ENCODE measurements at places on chromosomes 6 and 20.

- no peak for DNase-seq
Observed at GRCh38 chr6:84798257-84798656, 33.9 kb upstream of the TBX18 start.

- no peak for DNase-seq
Observed at GRCh38 chr6:160278786-160279310, 20.2 kb upstream of the SLC22A2 start.

- DNase-seq: no peak
Observed at GRCh38 chr6:33983109-33983716, 162.7 kb downstream of the GRM4 start.

- DNase-seq: no peak
Observed at GRCh38 chr20:62557999-62558408, 82.2 kb upstream of the GATA5 start.

- DNase-seq: no peak
Observed at GRCh38 chr6:69732045-69732444, 64.8 kb downstream of the LMBRD1 start.

DNA sequence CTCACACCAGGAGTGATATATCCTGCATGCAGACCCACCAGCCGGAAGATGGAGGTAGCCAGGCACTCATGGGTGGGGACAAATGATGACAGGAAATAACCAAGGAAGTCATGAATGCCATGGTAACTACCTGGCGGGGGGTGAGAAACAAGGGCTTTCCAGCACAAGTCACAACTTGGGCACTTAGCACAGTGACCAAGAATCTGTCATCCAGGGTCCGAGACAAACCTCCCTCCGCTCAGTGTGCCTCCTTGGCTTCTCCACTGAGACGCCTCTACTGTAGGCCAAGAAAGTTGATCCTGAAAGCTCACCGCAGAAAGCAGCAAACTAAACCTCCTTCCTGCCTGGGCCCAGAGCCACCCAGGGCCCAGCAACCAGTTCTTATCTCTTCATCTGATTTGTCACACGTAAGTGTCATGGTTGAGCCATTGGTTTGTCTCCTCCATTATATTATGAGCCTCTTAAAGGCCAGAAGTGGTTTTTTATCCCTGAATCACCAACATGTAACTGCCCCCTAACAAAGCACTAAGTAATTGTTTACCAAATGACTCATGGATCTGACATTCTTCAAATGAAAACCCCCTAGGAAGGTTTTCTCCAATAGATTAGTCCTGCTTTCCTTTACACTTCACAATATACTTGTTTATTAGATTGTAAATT, 84.3 kb upstream of the TAB2 start:
- DNase-seq: no peak

- no peak for DNase-seq
Observed at GRCh38 chr6:169811072-169811471, 59.6 kb downstream of the ERMARD start.

GRCh38 chr6:125207956-125208355, 54.4 kb downstream of the TPD52L1 start:
- DNase-seq: no peak

DNA sequence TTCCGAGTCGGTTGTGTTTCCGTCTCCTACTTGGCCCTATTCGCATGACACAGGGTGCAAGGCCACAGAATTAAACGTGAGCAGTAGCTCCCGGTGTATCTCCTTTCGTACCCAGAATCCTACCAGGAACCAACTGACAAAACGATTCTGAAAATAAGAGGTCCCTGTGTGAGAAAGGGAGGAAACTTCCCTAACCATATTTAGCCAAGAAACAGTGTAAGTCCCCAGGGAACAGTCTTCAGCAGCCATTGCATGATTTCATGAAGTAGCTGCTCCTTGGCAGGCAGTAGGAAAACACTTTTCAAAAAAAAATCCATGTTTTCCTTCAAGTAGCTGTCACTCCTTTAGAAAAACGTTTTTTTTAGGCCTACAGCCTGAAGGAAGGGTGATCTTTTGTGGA, 46.9 kb downstream of the PDE10A start:
- no peak for DNase-seq

- DNase-seq: no peak
Observed at GRCh38 chr6:140572129-140572528, 1197.7 kb upstream of the CITED2 start.

DNA sequence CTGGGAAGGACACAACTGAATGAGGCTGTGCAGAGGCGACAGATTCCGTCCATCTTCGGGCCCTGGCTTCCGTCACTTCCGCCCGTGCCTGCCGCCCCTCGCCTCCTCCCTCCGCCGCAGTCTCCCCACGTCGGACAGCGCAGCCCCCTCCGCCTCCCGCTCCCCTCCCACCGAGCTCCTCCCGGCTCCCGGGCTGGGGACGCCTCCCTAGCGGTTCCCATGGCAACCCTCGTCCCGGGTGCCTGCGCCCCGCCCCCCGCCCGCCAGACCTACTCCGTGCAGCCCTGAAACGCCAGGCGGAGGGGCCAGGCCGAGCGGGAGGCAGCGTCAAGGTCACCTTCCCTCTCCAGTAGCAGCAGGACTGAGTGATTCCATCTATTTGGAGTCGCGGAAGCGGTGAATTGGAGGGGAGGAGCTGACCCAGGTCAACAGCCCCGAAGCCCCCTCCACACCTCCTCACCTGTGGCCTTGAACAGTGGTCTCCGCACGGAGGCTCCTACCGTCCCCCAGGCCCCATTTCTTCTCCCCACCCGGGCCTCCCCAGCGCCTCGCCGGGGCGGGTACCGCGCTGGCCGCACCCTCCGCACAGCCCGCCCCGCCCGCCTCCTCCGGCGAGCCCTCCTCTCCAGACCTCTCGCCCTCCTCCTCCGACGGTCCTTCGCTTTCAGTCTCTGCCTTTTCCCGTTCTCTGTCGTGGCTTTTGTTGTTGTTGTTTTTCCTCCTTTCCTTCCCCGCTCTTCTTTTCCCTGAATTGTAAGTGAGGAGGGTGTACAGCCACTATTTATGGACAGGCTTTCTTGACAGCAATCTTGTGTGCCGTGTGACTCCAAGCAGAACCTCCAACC, 951 bp downstream of the NRSN2 start:
- DNase-seq: peak; percentile 94

- no peak for DNase-seq
Observed at GRCh38 chr6:28979679-28980078, 25.4 kb downstream of the ZNF311 start.

DNA sequence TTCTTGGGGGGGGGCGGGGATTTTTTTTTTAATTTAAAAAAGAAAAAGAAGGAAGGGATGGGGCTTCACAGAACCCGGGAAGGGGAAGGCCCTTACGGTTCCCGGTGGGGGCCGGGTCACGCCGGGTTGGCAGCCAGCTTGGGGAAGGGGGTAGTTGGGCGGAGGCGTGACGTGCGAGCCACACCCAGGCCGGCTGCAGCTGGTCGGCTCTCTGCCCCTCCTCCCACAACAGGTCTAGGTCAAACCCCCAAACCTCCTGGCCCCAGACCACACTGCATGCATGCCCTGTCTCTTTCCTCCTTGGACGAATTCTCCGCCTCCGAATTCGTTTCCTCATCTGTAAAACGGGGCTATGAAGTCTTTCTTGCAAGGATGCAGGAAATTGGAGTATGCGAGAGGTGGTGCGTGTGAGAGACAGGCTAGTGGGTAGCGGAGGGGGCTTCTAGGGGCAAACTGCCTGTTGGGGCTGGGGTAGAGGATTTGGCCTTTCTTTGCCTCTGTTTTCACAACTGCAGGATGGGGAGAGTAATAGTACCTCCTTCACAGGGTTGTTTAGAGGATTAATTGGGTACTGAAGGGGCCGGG, 828 bp downstream of the HCK start:
- no peak for DNase-seq

DNA sequence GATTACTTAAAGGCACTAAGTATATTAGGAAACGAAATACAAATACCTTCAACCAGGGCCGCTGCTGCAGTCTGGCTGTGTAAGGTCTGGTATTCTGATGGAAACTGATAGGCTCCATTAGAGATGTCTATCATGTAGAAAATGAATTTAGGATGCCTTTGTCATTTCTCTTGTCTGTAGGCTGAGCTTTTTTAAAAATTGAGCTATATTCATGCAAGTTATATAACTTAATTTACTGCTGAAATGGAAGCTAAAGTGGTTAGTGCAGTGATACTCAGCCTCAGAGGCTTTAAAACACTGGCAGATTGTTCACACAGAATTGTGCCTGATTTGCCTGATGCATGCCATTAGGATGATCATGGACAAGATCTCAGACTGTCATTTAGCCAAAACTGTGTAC, 286.2 kb upstream of the QKI start:
- no peak for DNase-seq

DNA sequence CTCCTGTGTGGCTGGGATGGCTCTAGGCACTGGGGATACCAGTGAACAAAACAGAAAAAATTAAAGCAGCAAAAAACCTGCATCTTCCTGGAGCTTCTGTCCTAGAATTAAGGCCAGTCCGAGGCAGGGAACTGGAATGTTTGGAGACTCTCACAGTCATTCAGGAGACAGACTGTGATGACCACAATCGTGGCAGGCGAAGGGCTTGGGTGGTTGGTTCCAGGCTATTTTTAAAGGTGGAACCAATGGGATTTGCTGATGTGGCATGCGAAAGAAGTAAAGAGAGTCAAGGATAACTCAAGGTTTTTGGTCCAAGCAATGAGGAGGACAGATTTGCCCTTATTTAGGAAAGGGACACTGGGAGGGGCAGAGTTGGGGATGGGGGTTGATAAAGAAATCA, 66.9 kb downstream of the SULF2 start:
- DNase-seq: no peak

- no peak for DNase-seq
Observed at GRCh38 chr20:47780720-47781389, 4.4 kb downstream of the SULF2 start.

DNA sequence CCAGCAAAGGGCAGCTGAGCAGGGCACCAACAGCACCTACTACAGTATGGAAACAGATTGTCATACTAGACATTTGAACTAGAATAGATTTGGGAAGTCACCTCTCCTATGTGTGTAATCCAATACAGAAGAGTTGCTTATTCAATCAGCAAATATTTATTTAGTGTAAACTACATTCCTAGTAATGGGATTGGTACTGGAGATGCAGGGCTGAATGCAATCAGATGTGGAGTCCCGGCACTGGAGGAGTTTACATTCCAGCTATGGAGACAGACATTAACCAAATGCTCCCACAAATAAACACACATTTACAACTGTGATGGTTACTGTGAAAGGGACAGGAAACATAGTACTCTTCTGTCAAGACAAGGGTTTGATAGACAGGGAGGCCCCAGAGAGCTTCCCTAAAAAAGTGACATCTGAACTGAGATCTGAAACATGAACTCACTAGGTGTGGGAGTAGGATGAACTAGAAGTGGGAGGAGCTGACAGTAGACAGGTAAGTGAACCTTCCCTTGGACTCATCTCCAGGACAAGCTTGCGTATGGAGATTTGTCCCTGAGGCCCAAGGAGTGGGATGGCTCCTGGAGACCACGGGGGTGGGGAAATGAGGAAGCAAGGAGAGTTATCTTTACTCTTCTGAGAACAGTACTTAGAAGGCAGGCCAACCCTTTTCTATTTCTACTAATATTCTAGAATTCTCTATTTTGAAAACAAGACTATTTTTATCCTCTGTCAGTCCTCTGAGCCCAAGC, 420.5 kb downstream of the MAFB start:
- DNase-seq: no peak

DNA sequence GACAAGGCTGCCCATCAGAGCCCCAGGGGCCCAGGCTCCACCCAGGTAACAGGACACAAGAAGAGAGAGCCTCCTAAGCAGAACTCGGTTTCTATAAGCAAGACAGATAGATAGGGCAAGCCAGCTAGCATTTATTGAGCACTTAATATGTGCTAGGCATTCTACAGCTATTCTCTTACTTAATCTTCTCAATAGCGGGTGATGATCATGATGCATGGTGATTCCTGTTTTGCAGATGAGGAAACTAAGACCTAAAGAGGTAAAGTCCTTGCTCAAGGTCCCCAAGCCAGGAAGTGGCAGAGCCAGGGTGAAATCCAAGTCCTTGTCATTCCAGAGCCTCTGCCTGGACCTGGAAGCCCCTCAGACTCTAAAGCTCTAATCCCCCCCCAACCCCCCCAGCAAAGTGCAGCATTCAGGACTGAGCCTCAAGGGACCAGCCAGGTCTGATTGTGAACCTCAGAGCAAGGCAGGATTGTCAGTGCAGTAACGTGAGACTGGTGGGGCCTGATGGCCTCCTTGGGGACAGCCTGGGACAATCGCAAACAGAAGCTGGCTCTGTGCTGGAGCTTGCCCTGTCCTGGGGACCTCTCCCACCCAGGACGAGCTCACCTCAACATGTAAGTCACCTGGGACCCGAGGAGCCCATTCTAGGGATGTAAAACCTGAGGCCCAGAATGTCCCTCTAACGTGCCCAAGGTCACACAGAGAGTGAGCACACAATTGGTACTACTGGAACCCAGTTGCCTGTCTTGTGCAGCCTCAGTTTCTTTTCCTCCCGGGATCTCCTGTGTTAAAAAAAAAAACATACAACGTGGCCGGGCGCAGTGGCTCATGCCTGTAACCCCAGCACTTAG, 48.4 kb upstream of the PTGIS start:
- DNase-seq: no peak

DNA sequence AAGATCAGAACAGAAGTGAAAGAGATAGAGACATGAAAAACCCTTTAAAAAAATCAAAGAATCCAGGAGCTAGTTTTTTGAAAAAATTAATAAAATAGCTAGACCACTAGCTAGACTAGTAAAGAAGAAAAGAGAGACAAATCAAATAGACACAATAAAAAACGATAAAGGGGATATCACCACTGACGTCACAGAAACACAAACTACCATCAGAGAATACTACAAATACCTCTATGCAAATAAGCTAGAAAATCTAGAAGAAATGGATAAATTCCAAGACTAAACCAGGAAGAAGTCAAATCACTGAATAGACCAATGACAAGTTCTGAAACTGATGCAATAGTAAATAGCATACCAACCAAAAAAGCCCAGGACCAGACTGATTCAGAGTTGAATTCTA, 29.6 kb upstream of the SENP6 start:
- no peak for DNase-seq

GRCh38 chr6:14110001-14110818, 7.4 kb upstream of the CD83 start:
- DNase-seq: no peak

DNA sequence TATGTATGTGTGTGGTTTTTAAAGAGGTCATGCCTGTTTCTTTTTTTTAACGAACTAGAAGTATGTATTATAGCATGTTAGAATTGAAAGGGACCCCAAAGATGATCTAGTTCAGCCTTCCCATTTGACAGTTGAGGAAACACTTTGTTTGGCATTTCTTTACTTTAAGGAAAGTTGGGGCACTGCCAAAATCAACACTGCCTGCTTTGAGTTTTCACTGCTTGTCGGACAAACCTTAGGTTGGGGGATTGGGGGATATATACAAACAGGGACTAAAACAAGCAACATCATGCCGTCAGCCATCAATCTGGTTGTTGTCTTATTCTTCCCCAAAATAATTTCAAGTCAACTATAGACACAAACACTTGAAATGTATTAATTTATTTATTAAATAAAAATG, 14.1 kb upstream of the CALHM6 start:
- DNase-seq: no peak
